ENCODE measurements at places on chromosomes 2 and 18.

- DNase-seq: no peak
These were observed 124.9 kb downstream of the ARHGAP15 start for GRCh38 chr2:143254110-143254509.

DNA sequence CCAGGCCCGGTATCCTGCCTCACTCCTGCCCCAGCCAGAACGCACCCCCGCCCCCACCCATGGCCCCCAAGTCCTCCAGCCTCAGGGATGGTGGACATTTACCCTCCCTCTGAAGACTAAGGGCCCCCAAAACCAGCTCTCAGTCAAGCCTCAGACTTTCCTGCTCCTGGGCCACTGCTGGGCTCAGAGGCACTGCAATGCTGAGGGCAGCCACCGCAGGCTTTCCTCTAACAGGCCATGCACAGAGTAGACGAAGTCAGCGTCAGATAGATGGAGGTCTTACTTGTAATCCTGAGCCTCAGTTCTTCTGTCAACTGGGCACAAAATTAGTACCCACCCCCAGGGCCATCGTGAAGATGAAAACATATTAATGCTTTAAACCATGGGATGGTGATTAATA lies 92.6 kb downstream of the TTC32 start:
- no peak for DNase-seq

DNA sequence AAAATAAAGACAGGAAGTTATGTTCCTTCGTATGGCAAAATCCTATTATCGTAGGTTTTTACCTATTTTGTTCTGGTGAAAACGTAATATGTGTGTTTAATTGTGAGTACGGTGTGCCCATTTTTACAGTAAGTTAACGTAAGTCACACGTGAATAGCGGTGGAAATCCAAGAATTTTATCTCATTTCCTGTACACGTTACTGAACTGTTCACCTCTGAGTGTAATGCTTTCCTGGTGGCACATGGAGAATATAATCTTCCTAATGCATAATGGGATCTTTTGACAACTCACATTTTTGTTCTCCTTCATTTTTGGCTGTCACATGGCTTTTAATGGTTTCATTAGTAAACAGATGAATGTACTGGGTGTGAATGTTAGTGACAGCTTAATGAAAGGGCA lies 28.2 kb downstream of the BCL2L11 start:
- no peak for DNase-seq

- no peak for DNase-seq
These were observed 35.1 kb downstream of the MYO7B start for GRCh38 chr2:127570282-127571250.

DNA sequence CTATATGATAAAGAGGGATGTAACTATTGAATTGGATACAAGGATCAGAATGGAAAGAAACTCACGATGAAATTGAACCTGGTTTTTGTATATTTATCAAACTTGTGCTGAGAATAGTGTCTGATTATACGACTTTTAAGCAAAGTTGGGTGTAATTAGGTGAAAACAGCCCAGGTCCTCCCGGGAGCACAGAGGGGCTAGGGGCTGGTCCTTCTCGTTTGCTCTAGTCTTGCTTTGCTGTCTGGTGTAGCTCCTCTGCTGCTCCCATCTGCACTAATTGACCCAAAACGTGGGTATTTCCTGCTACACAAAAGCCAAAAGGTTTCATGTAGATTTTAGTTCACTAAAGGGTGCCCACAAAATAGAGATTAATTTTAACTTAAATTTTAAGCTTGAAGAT lies 58.7 kb downstream of the HK2 start:
- no peak for DNase-seq

DNA sequence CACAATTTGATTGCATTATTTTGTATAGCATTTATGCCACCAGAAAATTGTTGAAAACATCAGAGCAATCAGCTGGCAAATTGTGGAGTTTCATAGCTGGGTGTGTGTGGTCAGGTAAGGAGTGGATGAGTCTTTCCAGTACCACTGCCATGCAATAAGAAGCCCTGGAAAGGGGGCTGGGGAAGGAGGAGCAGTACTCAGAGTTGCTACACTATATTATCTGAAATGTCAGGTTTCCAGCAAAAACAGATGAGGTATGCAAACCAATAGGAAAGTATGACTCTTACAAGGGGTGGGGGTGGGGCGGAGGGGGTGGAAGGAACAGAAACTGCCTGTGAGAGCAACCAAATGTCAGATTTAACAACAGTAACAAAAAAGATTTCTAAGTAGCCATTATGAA lies 112.2 kb downstream of the SOS1 start:
- no peak for DNase-seq

- no peak for DNase-seq
These were observed 435.1 kb upstream of the MEIS1 start for GRCh38 chr2:65999796-66000195.

DNA sequence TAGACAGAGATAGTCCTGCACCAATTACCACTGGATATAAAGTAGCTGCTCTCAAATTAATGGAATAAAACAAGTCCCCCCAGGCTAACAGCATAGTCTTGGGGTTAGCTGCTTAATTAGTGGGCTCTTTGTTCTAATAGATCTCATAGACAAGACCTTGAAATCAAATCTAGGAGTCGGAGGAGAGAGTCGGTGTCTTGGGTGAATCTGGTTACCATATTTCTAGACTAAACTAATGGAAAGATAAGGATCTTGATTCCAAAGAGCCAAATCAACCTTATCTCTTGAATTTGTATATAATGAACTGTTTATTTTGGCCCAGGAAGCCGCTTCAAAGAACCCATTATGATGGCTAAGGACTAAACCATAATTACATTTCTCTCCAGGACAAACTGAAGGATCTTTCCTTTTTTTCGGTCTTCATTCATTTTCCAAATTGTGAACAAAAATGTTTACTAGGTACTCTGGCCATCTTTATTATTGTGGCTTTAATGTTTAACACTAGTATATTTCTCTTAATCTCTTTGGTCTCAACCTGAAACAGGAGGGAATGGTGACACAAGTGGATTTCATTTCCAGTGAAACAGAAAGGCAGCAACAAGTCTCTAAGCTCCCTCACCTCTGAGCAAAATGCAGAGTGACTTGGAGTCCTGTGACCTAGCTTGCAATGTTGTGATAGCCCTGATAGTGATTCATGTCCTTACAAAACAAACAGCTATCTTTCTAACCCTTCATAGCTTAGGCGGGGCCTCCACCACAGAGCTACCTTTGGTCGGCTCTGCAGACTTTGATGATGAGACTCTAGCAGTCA lies 137.9 kb upstream of the PARD3B start:
- DNase-seq: no peak

- no peak for DNase-seq
These were observed 994 bp upstream of the DTNA start for GRCh38 chr18:34709104-34709503.

GRCh38 chr2:241965931-241966412 lies 96.4 kb downstream of the RTP5 start:
- no peak for DNase-seq

- no peak for DNase-seq
These were observed 63.9 kb downstream of the ARHGAP15 start for GRCh38 chr2:143193121-143193520.

DNA sequence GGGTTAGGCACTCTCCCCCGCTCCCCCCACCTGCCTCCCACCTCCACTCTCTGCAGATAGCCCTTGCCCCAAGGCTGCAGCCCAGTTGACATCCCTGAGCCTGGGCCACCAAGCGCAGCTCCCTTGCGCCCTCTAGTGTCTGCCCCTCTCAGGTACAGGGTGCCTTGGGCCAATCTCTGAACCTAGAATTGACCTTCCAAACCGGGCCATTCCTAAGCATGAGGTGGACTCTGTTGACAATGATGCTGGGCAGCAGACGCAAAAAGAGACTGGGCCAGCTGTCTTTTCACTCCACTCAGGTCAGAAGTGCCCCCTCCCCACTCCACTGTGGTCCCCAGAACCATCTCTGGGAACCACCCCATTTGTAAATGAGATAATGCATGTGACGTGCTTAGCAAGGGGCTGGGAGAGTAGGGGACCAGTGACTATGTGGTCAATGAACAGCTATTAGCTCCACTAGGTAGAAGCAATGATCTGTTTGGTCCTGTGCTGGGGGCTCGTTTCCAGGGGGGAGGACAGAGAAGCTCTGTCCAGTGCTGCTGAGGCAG lies 43.3 kb upstream of the PLB1 start:
- peak; percentile 85 for DNase-seq

- DNase-seq: no peak
These were observed 205.4 kb downstream of the SNTG2 start for GRCh38 chr2:1156059-1156458.

DNA sequence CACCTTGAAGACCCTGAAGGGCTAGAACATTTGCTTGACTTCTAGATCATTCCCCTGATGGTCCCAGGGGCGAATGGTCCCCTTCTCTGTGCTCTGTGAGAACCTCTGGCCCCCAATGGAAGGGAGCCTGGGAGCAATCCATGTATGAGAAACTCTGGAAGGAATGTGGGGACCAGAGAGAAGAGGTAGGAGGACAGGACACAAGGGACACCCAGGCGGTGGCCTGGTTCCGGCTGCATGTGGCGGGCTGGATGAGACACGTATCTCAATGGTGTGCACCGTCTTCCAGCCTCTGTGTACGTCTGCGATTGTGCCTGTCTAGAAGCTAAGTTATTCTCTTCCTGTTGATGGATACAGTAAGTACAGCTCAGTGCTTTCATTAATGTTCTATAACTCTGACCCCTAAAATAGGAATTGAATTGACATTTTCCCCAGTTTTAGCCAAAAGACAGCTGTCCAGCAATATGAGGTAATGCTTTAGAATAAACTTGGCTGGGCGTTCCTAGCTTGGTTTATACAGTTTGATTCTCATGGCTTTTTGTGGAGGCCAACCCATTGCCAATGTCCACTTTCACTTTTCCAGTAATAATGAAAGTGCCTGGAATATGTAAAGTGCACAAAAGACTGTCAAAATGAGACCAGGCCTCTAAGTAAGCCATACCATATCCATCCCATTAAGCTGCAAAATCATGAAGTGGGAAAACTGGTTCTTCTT lies 30.1 kb upstream of the COPS8 start:
- DNase-seq: no peak

DNA sequence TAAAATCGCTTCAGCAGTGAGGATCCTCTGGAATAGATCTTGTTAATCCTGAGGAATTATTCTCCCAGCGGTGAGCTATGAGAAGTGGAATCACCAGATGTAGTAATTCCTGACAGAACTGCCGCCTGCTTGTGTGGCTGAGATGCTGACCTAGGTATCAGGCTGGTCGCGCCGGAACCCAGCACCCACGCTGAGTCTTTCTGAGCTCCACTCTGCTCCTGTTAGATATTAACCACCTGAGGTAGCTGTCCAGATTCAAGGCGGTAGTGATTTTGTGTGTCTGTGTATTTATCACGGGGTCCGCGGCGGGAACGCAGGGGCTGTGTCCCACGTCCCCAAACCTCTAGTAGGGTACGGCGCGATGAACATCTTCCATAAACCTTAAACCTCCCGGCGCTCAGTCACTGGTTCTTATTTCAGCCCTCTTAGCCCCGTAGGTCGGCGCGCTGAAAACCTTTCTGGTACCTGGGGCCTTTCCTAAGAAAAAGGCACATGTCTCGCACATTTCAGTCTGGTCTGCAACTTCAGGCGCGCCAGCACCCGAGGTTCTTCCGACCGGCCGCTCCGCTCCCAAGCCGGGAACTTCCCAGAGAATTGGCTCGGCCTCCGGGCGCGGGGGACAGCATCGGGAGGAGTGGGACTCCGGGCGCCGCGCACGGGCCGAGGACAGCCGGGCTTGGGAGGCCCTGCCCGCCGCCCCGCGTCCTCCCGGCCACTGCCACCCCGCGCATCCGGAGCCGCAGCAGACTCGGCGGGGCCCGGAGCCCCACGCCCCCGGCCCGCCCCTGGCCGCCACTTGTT lies 542 bp upstream of the CNNM3 start:
- peak; percentile 82 for DNase-seq

DNA sequence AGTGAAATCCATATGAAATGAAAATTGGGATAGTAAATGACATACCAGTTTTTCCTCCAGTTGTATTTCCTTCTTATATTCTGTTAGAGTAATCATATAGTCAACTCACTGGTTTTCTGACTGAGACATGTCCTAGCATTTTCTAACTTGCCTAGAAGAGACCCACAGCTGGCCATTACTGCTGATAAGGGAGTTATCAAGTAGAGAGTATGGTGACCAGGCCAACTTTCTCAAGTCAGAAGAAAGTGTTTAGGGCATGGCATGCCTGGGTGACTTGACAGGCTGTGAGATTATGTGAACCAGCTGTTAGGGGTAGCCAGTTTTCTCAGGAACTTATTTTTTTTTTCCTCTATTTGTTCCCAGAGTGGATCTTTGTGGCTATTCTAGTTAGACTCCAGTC lies 81.2 kb downstream of the GPD2 start:
- no peak for DNase-seq

DNA sequence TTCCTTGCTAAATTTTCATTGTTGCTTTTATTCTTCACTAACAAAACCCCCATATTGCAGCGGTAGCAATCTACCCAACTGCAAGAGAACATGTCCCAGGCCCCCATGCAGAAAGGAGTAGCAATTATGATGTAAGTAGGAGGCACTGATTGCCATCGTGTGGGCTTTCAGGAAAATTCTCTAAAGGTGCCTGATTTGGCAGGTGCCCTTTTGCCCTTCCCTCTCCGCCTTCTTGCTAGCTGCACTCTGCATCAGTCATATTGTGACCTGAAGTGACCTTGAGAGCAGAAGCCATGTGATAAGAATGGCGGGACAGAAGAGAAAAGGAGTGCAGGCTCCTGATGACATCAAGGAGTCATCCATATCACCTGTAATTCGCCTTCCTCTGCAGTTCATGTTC lies 112.1 kb downstream of the NCKAP5 start:
- no peak for DNase-seq

- DNase-seq: no peak
These were observed 88.4 kb upstream of the MGAT4A start for GRCh38 chr2:98819231-98819766.

- no peak for DNase-seq
These were observed 28.1 kb downstream of the COL4A3 start for GRCh38 chr2:227192491-227192890.

GRCh38 chr2:85309699-85310321 lies 18.0 kb downstream of the TGOLN2 start:
- DNase-seq: no peak

DNA sequence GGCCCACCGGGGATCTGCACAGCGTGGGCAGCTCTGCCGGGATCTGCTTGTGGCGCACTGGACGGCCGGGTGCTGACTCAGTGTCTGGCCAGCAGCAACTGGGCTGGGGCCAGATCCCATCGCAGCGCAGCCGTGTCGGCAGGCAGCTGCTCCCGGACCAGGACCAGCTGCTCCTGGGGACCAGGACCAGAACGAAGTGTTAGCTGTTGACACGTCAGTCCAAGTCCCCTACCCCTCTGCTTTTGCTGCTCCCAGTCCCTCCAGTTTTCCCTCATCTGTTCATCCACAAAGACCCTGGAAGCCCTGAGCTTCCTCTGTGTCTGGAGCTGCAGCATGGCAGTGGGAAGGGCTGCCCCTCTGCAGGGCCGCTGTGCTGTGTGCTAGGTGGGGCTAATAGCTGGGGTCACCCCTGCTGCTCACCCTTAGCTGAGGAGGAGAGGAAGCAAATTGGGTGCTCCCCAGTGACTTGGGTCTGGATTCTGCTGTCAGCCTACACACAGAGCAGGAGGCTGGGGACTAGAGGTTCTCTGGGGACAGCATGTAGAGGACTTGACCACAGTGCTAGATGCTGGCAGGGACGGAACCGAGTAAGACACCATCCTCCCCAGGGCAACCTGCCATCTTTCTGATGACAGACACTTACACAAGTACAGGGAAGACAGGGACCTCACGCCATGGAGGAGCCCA lies 16.9 kb upstream of the KIF1A start:
- DNase-seq: no peak

- DNase-seq: no peak
These were observed 381.0 kb upstream of the CNTNAP5 start for GRCh38 chr2:123644053-123644452.

Measured in GM23338 (cell line).